Stimulated activated CD8-positive, alpha-beta memory T cell treated with anti-CD3 and anti-CD28 coated beads, Interleukin-15, amount 100 ng/mL, for 4 hours (primary cell): ENCODE measurements at places on chromosomes 5 and 9.

- DNase-seq: no peak
Measured at GRCh38 chr9:16293610-16294009, 576.9 kb downstream of the BNC2 start.

DNA sequence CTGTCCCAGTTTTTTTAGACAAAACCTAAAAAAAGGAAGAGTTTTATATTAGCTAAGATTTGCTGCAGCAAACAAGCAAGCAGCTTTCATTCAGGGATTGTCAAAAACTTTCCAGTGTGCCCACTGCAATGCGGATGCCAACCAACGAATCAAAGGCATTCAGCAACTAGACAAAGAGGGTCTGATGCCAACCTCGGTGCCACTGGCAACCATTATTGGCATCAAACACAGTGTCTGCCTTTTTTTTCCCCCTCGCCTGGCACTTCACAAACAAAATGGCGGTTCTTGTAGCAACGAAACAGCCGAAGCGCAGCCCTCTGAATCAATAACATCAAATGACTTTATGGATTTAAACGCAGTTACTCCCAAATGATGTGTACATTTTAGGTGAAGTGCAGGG lies 10.4 kb downstream of the NFIB start:
- DNase-seq: no peak

DNA sequence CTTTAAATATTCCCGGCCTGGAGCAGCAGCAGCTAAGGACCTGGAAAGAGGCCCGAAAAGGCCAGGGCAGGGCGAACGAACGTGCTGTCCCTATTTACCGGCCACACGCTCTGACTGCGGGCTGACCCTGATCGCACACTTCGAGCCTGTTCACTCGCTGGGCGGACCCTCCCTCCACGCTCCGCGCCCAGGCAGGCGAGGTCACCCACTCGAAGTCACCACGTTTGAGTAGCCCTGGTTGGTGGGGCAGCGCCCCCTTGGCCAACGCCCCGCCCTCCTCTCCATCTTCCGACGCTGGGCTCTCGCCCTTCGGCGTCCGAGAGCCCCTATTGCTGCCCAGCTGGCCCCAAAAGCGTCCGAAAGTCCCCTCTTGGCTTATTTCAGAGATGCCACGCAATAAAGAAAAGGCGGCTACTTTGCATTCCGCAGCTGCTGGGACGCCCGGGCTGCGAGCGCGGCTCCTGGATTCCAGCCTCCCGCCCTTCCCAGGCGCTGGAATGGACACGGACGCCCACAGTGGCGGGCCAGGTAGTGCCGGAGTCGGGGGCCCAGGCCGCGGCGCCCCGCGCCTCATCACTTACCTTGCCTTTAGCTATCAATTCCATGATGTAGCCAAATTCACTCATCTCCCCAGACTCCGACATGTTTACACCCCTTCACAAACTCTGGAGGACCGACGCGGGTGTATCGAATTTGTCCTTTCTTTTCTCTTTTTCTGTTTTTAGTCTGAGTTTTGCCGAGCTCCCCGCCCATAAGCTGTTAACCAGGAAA lies 9.9 kb upstream of the TRIM36 start:
- no peak for DNase-seq

DNA sequence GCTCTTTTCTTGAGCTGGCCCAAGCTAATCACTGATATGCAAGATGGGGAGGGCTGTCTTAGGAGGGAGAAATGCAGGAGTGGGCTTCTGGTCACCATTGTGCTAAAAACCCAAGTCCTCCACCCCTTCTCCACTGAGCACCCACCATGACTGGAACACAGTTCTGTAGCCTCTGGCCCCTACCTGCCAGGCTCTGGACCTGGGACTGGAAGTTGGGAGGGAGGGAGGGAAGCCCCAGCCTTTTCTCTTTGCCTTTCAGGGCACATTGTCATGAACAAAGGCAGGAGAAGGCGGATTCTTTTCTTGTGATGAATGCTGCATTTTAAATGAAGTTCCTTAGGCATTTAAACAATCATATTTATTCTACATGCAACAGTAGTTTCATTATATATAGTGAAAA lies 559.1 kb upstream of the TRPC7 start:
- DNase-seq: no peak

DNA sequence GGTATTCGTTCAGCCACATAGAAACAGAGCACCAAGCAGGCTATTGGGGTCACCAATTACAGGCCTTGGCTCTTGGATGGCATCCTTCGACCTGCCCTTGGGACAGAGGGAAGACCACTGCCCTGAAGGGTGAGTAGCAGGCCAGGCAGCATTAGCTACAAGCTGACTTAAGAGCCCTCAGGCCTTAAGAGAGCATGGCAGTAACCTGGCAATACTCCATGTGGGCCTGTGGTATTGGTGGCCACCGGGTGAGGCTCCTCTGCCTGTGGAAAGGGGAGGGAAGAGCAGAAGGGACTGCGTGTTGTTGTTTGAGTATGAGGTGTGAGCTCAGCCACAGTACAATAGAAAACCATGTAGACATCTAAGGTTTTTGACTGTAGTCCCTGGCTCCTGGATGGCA lies 170.6 kb downstream of the MCTP1 start:
- DNase-seq: no peak

DNA sequence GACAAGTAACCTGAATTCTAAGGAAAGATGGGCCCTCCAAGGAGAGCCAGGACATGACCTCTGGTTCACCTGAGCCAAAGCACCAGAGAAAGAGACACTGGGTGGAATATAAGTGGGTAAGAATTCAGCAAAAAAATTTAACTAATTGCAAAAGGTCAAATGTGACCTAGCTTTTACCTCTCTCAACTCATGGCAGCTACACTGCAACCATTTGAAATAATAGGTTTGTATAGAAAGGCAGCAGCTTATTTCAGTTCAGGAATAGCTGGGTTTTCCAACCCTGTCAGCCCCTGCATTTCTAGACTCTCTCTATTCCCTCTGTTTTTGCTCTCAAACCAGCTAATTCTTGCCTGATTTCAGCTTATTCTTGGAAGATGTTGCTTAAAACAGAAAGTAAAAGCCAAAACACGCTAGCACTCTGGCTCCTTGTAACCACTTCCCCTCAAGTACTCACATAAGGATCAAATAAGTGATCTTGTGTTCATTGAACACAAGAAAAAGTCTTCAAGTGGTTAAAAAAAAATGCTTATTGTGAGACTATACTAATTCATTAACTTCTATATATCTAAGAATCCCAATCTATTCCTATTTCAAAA lies 101.1 kb upstream of the NR4A3 start:
- DNase-seq: no peak

DNA sequence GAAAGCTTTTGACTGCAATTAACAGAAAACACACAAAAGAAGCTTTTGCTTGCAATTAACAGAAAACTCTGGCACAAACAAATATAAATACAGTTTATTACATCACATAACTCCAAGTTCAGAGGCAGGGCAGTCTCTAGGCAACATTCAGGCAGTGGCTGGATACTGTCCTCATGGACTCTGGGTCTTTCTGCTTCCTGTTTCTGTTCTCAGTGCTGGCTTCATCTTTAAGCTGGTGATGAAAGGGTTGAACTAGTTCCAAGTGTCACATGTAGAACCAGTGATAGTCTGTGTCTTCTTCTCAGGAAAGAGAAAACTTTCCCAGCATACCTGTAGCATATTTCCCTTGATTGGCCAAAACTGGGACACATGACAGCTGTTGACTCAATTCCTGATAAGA lies 222.6 kb upstream of the GLRA1 start:
- no peak for DNase-seq
